Activated CD4-positive, alpha-beta memory T cell treated with anti-CD3 and anti-CD28 coated beads for 36 hours (primary cell): ENCODE measurements at places on chromosomes 2 and 18.

GRCh38 chr18:62279561-62279960, 45.5 kb upstream of the TNFRSF11A start:
- no peak for DNase-seq

- DNase-seq = no peak
Measured at GRCh38 chr2:220148471-220149248, 521.2 kb downstream of the SLC4A3 start.

DNA sequence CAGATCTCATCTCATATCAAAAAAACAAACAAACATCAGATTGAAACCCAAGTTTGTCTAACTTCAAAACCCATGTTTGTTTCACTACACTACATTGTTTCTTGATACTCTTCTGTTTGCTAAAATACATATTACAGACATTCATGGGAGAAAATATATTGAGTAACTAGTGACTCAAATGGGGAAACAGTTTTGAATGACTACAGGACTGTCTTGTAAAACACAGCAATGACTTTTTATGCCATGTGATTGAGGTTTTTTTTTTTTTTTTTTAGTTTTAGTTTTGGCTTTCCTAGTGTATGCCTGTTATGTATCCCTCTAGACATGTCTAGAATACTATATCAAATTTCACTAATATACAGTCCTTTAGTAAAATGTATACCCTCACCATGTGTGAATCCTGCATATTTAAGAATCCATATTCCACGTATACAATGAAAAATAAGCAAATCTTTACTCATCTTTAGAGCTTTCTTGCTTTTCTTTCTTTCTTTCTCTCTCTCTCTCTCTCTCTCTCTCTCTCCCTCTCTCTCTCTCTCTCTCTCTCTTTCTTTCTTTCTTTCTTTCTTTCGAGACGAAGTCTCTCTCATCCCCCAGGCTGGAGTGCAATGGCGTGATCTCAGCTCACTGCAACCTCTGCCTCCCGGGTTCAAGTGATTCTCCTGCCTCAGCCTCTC, 46.6 kb upstream of the SERTAD2 start:
- no peak for DNase-seq

DNA sequence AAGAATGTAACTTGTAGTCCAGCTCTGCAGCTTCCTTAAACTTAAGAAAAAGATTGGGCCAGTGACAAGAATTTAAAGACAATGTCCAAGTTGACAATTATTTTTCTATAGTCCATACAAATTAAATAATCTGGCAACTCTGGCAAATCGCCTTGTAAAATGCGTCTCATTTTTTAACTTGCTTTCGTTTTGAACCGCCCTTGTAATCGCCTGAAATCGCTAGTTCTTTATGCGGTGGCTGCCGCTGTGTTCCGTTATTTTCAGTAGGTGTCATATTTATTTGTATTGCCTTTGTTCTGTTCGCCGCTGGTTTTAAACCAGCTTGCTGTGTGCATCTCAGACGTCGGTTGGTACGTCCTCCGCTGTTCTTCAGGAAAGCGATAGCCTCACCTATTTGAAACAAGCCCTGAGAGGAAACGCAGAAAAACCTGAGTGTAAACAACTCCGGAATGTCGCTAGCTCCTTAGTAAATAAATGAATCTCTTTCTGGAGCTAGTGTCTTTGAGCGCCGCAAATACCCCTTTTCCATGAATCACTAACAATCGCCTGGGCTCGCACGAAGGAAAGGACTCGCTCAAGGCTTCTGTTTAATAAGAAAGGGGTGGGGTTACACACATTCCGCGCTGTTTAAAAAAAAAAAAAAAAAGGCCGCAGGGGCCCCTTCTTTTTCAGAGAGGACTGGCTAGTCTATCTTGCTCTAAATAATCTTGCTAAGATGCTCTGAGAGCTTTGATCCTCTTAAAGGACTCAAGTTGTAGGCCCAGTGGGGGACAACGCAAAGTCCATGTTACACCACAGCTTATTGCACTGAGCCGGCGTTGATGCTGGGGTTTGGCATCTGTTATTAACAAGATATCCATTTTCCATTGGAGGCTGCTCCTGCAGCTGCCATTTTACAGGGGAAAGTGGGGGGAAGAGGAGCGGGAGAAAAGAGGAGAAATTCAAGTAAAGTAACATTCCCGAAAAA, 3.0 kb downstream of the HOXD8 start:
- no peak for DNase-seq

- no peak for DNase-seq
Measured at GRCh38 chr18:70078106-70078505, 127.4 kb downstream of the RTTN start.

DNA sequence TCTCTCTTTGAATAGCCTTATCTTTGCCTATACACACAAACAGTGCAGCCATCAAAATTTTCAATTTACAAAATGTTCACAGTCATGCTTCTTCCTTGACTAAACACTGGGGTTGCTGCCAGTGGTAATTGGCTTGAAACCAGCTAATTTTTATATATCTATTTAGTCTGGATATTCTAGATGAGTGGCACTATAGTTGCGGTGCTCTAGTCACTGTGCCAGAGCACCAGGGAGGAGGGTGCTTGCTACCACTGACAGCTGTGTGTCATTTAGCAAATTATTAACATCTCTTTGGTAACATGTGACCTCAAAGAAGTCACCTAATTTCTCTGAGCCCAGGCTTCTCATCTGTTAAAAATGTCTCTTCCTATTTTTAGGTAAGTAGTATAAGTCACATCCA, 130.4 kb downstream of the MEIS1 start:
- DNase-seq = no peak

DNA sequence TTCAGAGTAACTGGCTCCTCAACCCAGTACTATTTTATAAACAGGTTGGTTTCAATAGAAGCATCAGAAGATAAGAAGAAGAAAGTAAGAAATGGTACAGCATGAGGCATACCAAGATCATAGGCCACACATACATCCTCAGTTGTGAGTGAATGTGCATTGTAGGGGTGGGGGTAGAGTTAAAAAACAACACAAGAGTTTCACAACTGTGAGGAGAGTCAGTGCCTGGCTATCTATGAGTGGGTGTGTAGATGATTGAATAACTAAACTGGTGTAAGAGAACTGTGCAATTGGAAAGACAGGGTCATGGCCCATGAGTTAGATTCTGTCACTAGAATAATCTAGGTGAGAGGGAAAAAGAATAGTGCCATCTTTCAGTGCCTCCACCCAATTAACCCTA, 748.2 kb upstream of the ACVR2A start:
- peak; percentile 11 for DNase-seq

DNA sequence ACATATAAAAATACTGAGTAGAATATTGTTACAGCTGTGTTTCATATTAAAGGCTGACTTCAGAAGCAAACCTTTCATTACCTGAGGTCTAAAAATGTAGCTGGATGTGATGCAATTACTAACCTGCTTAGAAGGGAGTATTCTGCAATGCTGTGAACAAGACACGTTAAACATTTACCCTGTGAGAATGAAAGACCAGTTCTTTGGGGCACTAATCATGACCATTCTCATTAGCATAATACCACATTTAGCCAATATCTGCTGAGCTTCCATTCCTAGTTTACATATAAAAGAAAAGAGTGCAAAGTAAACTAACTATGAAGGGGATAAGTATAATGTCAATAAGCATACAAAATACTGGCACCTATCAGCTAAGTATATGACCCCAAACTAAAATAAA, 784.0 kb upstream of the KLHL29 start:
- DNase-seq = no peak

GRCh38 chr18:7598167-7599047, 31.3 kb downstream of the PTPRM start:
- no peak for DNase-seq

DNA sequence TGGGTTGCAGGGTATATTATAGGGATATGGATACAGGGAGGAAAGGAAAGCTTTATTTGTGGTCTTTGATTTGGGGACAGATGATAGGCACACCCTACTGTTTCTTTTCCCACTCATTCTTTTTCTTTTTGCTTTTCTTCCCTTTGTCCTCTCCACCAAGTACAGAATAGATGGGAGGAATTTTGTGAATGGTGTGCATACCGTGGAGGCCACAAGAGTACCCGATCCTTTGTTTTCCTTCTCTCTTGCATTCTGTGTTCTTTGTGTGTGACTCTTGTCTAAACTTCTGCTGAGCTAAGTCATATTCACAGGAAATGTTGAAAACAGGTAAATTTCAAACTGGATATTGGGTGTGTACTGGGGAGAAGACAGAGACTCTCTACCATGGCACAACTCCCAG, 321.4 kb upstream of the SLC8A1 start:
- no peak for DNase-seq

GRCh38 chr2:72090781-72091482, 56.7 kb downstream of the CYP26B1 start:
- no peak for DNase-seq

DNA sequence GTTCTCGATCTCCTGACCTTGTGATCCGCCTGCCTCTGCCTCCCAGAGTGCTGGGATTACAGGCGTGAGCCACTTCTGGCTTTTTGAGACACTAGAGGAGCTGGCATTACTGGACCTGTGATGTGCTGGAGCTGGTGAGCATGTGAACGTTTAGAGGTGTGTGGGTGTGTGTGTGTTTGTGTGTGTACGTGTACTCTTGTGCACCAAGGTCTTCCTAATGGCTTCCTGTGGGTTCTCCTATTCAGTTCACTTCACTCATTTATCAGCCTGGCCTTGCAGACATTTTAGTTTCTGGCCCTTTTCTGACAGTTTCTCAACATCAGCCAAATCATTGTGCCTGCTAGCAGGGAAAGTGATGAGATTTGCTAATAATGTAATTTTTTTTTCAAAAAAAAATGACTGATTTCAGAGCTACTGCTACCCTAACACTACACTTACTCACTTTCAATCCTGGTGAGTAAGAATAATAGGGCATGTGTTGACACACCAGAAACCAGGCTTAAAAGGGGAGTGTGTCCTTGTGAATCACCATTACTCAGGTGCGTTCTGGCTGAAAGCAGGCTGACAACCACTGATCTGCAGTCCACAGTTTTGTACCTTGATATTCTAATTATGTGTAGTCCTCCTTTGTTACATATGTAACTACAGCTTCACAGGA, 41.0 kb upstream of the ACTR3 start:
- peak; percentile 70 for DNase-seq

DNA sequence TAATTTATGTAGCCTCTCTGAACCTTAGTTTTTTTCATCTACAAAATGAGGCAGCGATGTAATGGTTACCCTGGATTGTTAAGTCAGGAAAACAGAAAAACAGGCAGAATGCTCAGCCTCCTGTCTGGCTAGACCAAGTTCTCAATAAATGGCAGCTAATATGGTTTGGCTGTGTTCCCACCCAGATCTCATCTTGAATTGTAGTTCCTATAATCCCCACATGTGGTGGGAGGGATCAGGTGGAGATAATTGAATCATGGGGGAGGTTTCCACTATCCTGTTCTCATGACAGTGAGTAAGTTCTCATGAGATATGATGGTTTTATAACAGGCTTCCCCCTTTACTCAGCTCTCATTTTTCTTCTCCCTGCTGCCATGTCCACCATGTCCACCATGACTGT, 220.0 kb downstream of the CMPK2 start:
- no peak for DNase-seq
